Femur (tissue), 1 donor: ENCODE measurements at places on chromosomes 7 and 10.

GRCh38 chr7:2466675-2467074, 9.5 kb downstream of the GRIFIN start:
- DNase-seq, result no peak

- no peak for DNase-seq
These were observed 18.9 kb downstream of the PODXL start for GRCh38 chr7:131537571-131537978.

DNA sequence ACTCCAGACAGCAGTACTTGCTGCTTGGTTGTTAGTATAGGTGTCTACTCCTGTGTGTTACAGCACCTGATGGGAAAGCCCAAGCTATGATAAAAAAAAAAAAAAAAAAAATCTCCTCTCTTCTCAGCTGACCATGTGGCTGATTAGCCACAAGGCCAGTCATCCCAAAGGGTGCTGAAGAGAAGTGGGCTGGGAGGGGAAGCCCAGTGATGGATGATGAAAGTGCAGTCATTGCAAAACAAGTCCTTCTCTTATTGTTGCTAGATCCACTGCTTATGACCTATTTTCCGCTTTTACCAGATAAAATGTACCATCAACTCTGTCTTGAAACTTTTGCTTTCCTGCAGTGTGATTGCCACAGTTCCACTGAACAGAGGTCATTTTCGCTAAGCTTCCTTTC, 1092.5 kb upstream of the C7orf33 start:
- DNase-seq, result no peak

- DNase-seq, result peak; percentile 66
These were observed 473.7 kb downstream of the TYW1 start for GRCh38 chr7:67470256-67470751.

GRCh38 chr7:54881816-54882520, 123.0 kb upstream of the SEC61G start:
- no peak for DNase-seq

DNA sequence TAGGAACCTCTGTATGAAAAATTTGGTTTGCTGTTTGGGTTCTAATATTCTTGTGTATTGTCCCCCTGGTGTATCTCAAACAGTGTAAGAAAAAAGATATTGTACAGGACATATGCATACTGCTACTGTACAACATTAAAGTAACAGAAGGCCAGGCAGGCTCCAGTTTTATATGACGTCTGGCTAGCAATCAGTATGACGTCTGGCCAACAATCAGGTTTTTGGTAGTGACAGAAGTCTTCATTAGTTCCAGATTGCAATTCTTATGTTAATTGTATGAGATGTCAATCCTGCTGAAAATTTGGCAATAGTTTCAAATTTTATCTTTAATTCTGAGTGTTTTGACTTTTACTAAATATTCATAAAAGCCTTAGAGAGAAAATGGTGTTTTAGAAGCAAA, 67.9 kb upstream of the KCND2 start:
- no peak for DNase-seq

- no peak for DNase-seq
These were observed 343.0 kb upstream of the PCDH15 start for GRCh38 chr10:55144001-55144400.

DNA sequence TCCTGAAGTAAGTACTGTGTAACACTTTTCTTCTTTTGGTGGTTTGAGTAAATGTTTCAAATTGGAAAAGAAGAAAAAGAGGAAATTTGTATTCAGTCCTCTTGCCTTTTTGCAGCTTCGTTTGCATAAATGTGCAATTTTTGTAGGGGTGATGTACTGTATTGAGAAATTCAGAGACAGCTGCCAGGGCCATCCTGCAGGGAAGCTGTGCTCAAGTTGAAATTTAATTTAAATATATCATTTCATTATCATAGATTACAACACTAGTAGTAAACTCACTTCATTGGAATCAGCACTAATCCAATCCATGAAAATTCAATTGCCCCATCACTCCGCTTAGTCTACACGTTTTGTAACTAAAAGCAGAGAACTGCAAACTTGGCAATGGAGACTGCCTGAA, 415.4 kb downstream of the DNAJB9 start:
- no peak for DNase-seq

GRCh38 chr10:99927721-99928280, 81.9 kb downstream of the DNMBP start:
- DNase-seq, result no peak

DNA sequence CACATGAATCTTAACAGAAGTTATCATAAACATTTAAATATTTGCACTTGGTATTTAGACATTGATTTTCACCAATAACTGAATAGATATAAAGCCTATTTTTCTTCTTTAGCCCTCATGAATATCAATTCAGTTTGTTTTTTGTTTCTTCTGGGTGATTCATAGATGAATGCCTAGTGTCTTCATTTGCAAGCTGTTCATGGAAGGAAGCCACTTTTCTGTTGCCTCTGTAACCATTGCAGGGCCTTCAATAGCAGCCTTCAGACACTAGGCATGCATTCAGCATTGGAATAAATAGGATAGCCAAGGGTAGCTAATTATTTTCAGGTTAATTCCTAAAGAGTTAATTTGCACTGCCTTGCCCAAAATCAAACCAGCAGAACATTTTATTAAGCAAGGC, 375.3 kb downstream of the DPP6 start:
- no peak for DNase-seq

DNA sequence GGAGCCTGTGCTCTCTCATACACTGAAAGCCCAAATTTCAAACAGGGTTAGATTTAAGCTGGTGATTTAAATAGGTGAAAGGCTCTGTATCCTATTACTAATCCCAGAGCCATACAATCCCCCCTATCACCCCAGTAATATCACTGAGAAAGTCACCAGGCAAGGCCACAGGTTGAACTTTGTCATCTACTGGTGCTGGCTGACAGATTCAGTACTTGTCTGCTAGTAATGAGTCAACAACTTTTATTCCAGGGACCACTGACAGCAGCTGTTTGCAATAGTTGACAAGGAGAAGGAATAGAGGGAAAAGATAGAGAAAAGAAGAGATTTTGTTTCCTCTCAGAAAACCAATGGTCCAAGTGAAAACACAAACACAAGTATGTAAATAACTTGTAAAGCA, 10.4 kb downstream of the ASB15 start:
- no peak for DNase-seq

DNA sequence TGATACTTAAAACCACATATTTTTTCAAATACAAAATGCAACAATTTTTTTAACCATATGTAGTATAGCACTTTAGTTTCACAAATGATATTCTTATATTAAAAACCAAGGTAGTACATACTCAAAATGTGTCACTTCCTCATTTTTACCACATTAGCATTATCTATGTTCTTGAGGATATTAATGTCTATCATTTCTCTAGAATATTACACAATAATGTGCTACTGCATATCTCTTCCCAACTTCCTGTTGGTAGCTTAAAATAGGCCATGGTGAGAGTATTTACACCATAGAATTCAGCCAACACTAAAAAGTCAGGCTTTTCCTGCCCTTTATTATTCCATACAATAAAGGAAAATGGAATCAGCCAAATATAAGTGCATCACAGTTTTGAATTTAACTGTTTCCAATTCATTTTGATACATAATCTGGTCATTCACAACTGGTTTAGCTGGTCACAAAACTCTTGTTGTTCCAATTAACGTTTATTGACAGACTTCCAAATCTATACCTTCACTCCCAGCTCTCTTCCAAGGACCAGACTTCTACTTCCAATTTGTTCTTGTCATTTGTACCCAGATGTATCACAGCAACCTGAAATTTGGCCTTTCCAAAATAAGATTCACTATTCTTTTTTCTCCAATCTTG, 20.0 kb upstream of the LRRC17 start:
- DNase-seq, result no peak

- no peak for DNase-seq
These were observed 57.1 kb upstream of the ANKRD1 start for GRCh38 chr10:90977855-90978486.

DNA sequence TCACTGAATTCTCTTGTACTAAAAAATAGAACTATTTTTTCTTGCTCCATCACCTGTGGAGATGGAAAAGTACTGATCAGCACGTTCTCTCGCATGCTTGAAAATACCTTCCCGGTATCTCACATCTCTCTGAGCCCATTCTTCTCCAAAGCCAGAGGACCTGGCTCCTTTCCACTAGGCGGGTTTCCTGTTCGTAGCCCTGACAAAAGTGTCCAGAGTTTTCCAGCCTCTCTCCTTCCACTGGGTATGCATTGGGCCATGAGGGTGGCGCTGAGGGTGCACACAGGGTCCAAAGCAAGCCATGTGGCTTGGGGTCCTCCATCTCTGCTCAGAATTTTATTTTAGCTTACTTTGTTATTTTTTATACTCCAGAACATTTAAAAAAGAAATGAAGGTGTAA, 16.3 kb upstream of the SRGN start:
- DNase-seq, result no peak

- DNase-seq, result no peak
These were observed 1025.8 kb upstream of the LRRN3 start for GRCh38 chr7:110065121-110065520.

DNA sequence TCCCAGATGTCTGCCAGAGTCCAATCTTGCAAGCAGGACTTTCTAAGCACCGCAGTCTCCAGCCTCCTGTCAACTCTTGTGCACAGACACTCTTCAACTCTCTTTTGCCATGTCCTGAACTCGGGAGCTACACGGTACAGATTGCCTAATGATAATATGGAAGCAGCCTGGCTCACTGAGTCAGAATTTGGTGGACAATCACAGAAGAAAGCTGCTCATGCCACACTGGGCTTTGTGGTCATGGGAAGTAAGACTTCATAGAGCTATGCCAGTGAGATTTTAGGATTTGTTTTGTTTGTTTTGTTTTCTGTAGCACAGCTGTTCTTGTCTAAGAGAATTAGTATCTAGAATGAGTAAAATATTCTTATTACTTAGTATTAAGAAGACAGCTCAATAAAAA, 144.1 kb upstream of the PRSS58 start:
- DNase-seq, result no peak

- DNase-seq, result no peak
These were observed 303.9 kb downstream of the SDHAF3 start for GRCh38 chr7:97421307-97421930.

- no peak for DNase-seq
These were observed 290.8 kb upstream of the BMPER start for GRCh38 chr7:33614357-33615117.

GRCh38 chr7:41567031-41567730, 135.7 kb downstream of the INHBA start:
- peak; percentile 27 for DNase-seq

DNA sequence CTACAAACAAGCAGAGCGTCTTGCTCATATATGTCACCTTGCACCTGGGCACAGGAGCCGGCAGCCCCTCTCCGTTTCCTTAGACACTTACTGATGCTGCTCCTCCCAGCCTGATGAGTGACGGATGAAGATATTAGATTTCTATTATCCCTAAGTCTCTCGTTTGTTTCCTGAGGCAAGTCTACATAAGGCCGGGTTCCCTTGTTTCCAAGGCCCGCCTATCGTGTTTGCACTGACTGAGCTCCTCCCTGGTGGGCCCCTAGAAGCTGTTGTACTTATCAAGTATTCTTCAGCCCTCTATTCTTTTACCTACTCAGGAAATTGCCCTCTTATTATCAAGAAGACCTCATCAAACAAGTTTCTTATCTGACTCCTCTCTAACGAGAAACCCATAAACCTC, 18.5 kb downstream of the SH3PXD2A start:
- DNase-seq, result no peak

GRCh38 chr10:95505641-95506040, 55.5 kb downstream of the SORBS1 start:
- no peak for DNase-seq

DNA sequence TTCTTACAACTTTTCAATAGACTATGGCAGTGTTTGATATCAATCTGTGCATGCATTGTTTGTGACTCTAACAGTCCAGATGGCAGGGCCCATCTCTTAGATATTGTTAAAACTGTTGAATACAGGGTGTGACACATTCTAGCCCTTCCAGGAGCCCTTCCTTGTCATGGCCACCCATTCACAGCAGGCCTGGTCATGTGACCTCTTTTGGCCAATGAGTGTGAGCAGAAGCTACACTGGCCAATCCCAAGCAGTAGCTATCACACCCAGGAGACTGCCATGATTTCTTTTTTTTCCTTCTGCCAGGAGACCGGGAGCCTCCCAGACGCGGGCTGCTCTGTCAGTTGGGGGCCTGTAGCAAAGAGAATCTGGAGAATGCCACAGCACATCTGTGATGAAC, 655.4 kb upstream of the MKI67 start:
- no peak for DNase-seq

- no peak for DNase-seq
These were observed 27.3 kb upstream of the AFAP1L2 start for GRCh38 chr10:114431414-114432135.

- DNase-seq, result no peak
These were observed 37.4 kb downstream of the SEMA3C start for GRCh38 chr7:80881351-80881900.

DNA sequence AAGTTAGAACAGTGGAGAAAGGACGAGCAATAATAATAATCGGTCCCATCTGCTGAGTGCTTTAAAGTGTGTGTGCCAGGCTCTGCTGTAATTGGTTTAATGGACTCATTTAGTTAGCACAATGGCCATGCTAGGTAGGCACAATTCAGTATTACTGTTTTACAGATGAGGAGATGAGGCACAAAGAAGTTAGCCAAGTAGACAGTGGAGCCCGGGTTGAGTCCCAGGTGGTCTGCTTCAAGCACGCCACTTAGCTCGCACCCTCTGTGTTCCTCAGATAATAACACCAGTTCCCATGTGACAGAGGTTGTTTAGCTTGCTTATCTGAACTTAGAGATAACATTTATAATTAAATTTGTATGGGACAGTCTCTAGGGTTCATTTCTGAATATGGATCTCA, 101.6 kb upstream of the GJD4 start:
- DNase-seq, result no peak

- DNase-seq, result no peak
These were observed 271.0 kb downstream of the MTERF1 start for GRCh38 chr7:91609525-91609924.

DNA sequence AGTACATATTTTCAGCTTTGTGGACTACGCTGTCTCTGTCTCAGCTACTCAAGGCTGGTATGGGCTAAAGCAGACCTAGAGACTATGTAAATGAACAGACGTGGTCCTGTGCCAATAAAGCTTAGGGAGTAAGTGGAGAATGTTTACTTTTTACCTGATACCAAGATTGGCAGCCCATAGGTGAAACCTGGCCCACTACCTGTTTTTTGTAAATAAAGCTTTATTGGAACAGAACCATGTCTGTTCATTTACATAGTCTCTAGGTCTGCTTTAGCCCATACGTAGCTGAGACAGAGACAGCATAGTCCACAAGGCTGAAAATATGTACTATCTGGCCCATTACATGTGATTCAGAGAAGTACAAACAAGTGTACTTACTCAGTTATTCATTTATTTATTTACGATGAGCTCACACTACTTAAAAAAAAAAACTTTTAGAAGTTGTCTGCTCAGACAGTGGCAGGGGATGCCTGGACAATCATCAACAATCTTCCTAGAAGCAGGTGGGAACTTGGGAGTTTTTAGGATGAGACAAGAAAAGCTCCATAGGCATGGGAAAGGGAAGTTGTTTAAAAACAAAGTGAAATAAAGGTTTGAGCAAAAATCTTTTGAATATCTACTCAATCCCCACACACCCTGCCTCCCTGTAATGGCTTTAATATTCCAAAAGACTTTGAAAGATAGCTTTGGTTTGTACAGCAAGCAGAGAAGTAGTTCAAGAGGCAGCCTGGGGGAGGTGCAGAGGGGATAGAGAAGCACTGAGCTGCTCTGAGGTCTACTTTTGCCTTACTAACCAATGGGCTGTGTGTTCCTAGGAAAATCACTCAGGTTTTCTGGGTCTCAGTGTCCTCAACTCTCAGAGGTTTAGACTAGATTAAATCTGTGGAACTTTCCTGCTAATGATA, 114.4 kb upstream of the AFAP1L2 start:
- no peak for DNase-seq
